ENCODE measurements at places on chromosomes 5 and 9.

- DNase-seq, result no peak
Observed at GRCh38 chr5:18023275-18023674, 389.0 kb downstream of the TAF11L14 start.

DNA sequence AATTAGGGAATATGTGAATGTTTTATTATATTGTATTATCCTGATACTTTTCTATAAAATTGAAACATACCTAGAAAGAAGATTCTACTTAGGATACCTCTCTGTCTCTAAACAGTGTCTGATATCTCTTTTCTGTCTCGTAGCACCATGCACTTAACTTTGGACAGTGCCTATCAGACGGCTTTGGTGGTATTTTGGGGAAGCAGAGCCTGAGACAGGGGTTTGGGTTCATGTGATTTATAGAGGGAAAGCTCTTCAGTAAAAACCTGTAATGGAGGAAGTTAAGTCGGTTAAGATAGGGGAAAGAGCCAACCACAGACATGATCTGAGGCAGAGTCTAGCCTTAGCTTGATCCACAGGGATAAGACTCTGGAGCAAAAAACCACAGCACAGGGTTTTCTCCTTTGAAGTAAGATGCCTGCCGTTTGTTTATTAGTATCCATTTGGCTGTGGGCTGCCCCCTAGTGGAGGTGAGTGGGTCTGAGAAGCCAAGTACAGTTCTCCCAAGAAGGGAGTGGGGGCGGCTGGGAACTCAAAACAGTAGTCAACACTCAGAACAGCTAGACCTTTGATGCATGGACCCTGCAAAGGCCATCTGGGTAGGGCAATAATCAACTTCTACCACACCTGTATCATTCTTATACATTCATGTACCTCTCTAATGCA, 141.2 kb upstream of the ASTN2 start:
- DNase-seq, result no peak

- DNase-seq, result no peak
Observed at GRCh38 chr9:28792716-28793115, 1219.4 kb upstream of the C9orf72 start.

DNA sequence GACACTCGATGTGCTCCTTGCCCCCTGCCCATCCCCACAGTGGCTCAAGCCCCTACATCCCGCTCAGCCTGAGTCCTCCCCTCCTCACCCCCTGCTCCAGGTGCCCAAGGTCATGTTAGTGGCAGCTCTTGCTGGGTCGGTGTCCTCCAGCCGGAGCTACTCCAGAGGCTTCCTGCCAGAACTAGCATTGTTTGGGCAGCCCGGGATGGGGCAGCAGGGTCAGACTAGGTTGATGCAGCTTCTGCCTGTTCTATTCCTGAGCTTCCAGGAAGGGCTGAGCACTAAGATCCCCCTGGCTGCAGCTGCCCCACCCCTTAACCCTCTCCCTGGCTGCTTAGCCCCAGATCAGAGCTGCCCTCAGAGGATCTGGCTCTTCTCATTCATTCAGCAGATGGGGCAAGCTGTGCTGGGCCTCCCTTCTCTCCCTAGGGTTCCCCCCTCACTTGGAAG, 671 bp downstream of the RGS14 start:
- DNase-seq, result no peak

- no peak for DNase-seq
Observed at GRCh38 chr9:116504893-116505480, 182.1 kb upstream of the TRIM32 start.

DNA sequence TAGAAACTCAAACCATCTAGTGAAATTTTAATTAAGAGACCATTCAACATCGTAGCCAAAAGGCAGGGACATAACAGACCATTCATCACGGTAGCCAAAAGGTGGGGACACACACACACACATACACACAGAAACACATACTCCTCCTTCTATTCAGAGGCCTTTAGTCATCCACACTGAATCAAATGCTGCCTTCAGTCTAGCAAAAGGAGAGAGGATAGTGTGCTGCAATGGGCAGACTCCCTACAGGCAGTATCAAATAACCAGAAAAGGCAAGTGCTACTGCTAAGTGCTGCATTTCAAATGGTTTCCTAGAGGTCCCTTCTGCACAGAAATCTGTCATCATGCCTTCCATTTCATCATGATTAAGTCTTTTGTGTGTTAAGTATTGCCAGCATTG, 303.9 kb downstream of the TRIM32 start:
- no peak for DNase-seq

DNA sequence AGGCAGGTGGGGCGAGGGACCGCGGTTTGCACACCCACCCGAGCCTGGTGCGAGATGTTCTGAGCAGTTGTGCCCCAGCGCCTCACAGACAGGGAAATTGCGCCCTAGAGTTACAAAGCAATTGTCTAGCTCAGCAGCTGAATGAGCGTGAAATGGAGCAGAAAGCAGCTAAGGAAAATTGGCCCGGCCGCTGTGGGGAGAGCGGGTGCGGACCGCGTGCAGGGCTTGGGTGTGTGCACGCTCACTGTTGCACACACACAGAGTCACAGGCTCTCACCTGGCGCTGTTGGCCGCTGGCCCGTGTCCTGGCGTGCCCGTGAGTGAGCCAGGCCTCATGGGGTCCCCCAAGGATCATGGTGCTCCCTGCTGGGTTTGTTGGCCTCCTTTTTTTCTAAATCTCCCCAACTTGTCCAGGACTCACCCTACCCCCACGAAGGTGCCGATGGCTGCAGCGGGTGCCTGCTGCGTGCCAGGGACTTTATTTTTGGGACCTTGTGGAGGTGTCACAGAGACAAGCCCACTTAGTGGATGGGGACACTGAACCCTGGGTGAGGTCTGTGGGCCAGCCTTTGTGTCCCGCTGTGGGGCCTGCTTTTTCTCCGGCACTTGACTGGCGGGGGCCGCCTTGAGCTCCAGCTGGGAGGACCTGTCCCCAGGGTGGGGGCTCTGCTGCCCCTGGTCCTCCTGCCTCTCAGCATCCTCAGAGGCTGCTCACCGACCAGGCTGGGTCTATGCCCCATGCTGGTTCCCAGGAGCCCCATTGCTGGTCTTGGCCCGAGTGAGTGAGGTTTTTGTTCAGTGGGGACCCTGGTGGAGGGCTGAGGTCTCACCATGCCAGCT, 5.2 kb downstream of the RXRA start:
- no peak for DNase-seq

DNA sequence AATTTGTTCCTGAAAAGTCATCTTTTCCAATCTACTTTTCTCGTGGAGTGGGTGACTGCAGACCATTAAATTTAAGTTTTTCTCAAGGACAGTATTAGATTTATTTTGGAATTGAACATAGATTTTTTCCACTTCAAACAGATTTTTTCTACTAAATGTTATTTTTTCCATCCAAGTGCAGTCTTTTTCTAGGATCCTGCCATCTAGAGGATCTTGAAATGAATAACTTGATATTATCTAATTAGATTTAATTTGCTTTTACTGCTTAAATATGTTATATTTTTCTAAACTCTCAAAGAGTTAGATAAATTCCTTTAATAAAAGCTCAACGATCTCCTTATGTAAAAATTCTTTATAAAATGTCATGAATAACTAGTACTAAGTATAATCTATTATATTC, 136.9 kb upstream of the PRR16 start:
- no peak for DNase-seq

DNA sequence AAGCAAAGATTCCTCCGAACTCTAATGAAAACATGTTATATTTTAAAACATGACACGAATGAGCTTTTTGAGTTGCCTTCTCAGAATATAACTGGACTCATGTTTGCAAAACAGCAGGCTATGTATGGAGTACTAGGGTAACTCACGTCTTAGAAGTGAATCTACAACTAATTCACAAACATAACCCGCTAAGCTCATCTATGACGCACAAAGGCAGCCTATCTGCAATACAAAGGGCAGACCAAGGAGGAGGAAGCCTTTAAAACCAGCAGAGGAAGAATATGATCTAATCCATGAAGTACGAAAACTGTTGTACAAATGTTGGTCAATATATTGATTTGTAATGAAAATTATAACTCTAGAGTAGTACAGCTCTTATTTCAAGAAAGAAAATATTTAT, 67.0 kb downstream of the CETN3 start:
- no peak for DNase-seq

- DNase-seq, result no peak
Observed at GRCh38 chr5:142053426-142054151, 40.8 kb upstream of the GNPDA1 start.

- DNase-seq, result no peak
Observed at GRCh38 chr9:112784020-112784785, 33.6 kb downstream of the SNX30 start.

DNA sequence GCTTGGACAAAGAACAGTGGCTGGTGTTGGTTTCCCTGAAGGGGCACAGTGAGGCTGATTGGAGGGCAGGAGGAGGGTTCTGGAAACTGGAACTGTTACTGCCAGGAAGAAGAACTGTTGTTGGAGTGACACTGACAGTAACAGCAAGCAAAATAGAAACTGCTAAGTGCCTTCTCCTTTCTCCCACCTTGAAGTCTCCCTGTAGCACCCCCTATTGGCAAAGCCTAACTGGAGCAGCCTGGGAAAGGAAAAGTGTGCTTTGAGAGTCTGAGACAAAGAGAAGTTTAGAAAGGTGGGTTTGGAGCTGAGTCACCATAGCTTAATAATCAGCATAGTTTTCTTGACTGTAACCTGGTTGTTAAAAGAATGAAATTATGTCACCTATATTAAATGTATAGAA, 2.5 kb upstream of the TMEM174 start:
- no peak for DNase-seq

GRCh38 chr5:143376911-143377813, 26.3 kb downstream of the NR3C1 start:
- peak; percentile 75 for DNase-seq

GRCh38 chr9:90460220-90460619, 182.4 kb downstream of the DIRAS2 start:
- DNase-seq, result no peak

GRCh38 chr5:94391996-94392395, 226.4 kb downstream of the KIAA0825 start:
- DNase-seq, result no peak

- DNase-seq, result peak; percentile 95
Observed at GRCh38 chr9:70411930-70412831, 2.3 kb downstream of the KLF9 start.

GRCh38 chr9:118595719-118596305, 773.4 kb downstream of the BRINP1 start:
- peak; percentile 45 for DNase-seq

DNA sequence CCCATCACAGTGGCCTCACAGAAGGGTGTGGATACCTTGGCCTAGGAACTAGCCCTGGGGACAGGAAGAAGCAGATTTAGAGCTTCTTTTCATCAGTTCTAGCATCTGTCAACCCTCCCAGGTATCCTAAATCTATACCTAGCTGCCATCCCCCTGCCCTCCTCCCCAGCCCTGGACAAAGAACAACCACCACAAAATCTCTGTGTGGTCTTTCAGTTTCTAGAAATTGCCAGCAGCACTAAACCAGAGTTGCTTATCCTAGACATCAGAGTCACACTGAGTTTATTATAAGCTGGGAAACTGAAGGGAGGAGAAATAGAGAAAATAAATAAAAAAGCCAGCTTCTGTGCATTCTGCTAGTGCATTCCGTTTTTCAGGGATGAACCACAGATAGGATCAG, 14.6 kb downstream of the CCDC180 start:
- no peak for DNase-seq

GRCh38 chr5:151926188-151926587, 1.5 kb upstream of the GLRA1 start:
- no peak for DNase-seq

DNA sequence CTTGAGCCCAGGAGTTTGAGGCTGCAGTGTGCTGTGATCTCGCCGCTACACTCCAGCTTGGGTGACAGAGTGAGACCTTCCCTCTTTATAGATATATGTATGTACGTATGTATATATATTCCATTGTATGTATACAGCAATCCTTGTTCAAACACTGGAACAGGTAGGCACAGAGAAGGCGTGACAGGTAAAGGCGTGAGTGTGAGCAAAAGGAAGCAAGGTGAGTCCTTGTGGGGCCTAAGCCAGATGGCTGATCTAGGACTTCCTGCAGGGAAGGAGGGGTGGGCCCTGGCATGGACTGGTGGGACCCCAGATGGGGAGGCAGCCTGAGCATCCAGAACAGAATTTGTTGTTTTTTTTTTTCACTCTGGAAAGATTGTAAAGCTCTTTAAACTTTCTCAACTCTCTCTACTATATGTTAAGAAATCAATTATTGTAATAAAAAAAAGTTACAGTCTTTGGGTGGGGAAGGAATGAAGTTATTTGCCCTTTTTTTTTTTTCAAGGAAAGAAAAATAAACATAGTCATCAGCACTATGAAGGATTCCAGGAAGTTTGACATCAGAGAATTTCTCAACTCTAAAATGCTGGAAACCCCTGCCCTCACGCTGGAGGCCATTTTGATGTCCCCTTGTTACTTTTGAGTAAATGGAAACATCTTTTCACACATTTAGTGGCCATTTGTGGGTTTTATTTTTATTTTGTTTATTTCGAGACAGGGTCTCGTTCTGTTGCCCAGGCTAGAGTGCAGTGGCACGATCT, 38.9 kb upstream of the STXBP1 start:
- DNase-seq, result no peak

DNA sequence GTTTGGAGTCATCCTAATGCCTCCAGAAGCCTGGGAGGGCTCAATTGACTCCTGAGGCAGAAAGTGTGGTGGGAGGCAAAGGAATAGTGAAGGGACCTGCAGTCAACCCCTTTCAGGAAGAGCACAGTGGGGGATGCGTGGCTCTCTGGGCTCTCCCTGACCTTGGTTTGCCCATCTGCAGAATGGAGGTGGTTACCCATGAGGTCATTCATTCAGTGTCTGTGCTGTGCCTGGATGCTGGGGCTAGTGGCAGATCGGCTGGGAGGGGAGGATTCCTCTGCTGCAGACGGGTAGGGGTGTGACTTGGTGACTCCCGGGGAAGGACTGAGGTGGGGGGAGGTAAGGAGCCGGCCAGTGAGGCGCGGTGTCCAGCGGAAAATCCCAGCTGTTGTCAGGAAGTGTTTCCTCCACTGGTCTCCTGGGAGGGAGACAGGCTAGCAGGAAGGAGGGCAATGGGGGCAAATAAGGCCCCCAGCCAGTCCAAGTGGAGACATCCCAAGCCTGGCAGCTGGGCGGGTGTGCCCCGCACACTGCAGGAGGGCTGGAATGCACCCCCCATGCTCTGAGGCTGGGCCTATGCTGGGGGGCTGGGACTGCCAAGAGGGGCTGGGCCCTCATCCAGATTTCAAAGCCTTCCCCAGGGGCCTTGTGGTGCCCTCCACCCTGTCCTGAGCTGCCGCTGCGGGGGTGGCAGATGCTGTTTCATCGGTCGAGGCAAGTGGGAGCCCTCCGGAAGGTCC, 10.9 kb downstream of the CXXC5 start:
- no peak for DNase-seq

DNA sequence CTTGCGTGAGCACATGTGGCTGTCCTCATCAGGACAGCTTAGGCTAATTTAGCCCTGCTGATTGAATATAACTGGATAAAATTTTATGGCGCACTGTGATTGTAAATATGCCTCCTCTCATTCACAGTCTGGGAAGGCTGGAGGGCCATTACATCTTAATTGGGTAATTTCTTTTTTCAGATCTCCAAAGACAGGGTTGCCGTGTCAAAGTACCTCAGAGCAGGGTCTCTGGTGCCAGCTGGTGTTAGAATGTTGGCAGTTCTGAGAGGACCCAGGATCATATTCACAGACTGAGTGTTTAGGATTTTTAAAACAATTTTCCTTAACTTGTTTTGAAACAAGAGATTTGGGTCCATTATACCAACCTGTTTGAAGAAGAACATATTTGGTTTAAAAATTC, 455.7 kb upstream of the TLE4 start:
- DNase-seq, result no peak

Data from RWPE1 (cell line).